ENCODE measurements at places on chromosomes 7 and 10.

DNA sequence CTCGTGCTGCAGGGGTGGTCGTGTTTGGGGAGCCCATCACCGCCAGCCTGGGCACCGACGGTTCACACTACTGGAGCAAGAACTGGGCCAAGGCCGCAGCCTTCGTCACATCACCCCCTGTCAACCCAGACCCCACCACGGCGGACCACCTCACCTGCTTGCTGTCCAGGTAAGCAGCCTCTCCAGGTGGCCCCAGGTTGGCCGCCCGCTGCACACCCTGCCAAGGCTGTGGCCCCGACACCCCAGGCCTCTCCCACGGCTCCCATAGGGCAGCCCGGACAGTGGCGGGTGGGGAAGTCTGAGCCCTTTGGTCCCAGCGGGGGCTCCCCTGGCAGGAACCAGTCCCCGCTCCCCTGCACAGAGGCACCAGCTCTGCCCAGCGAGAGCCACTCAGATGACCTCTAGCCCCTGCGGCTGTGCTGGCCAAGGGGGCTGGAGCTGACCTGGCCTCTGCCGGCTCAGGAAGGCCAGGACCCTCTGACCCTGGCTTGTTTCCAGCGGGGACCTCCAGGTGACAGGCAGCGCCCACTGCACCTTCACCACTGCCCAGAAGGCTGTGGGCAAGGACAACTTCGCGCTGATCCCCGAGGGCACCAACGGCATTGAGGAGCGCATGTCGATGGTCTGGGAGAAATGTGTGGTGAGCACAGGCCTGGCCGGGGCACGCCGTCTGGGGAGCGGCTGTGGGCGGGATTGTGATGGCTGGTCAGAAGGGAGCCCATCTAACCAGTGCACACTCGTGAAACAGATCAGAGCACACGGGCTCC is 13.8 kb downstream of the DPYSL4 start:
- DNase-seq: no peak

- no peak for DNase-seq
Measured at GRCh38 chr10:97325754-97326153, 6.7 kb downstream of the FRAT1 start.

DNA sequence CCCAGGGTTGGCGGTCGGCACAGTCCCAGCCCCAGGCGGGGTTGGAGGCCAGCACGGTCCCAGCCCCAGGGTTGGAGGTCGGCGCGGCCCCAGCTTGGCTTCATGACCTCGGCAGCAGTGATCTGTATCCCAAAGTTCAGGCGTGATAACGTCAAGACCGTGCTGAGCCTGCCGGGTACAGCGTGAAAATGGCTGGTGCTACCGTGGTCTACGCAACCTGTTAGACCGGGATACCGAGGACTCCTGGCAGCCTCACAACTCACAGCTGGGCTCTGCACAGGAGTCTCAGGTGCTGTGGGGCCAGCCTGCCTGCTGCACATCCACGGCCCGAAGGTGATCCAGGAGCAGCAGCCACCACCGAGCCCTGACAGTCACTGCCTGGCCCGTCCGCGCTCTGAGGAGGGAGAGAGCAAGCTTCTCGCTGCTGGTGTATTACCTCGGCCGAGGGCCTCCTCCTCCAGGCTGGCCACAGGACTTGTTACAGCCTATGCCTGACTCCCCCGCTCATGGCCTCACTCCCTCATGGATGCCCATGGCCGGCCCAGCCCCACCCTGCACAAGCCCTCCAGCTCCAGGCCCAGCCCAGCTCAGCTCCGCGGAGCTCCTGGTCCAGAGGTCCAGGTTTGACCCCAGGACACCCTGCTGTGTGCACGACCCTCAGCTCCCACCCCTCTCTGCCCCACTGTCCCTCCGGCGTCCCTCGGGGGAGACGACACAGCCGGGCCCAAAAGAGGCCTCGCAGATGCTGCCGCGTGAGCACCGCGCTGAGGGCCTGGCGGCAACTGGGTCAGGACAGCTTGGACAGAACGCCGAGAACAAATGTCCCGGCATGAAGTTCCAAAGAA is 156.0 kb downstream of the ELFN1 start:
- DNase-seq: no peak

DNA sequence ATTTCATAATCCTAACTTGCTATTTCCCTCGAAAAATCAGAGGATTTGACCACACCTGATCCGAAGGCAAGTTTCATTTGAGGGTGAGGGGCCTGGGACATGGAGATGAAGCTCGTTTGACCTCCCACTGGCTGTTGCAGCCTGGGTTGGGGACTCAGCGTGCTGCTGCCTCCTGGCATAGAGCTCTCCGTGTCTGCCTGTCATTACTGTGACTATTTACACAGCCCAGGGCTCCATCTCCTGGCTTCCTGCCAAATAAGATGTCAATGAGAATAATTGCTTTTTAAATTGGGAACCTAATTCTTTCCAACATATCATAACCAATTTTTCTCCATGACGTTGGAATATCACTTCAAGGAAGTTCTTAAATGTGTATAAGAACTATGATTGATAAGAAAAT is 139.3 kb upstream of the COBL start:
- DNase-seq: no peak

DNA sequence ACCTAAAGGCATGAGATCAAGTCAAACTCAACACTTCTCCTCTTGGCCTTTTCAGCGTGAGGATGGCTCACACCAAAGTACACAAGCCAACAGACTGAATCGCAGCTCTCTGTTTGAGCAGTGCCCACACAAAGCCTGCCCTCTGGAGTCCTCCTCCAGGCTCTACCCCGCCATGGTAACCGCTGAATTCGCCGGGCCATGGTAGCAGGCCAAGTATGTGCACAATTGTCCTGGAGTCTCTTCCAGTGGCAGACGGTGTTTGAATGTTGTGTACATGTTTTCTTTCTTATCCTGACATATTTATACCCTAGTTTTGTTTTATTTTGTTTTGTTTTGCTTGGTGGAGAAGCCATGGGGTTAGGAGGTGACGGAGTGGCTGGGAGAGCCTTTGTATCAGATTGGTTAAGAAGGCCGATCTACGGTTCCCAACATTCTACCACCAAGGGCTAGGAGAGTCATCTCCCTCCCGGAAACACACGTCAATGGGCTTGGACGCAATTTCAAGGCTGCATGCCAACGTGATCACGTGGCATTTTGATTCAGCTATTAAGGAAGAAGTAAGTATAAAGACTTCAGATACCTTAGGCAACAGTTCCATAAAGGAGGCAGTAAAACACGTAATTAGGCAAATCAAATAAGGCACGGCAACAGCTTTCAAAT is 12.1 kb upstream of the SHH start:
- no peak for DNase-seq

GRCh38 chr10:6659451-6659850 is 79.4 kb upstream of the PRKCQ start:
- DNase-seq: peak; percentile 6

- DNase-seq: no peak
Measured at GRCh38 chr10:25177754-25178135, 2.9 kb downstream of the GPR158 start.

- DNase-seq: peak; percentile 79
Measured at GRCh38 chr7:143279186-143280098, 5.3 kb upstream of the TMEM139 start.

GRCh38 chr10:124724279-124725027 is 19.7 kb downstream of the FAM53B start:
- no peak for DNase-seq

DNA sequence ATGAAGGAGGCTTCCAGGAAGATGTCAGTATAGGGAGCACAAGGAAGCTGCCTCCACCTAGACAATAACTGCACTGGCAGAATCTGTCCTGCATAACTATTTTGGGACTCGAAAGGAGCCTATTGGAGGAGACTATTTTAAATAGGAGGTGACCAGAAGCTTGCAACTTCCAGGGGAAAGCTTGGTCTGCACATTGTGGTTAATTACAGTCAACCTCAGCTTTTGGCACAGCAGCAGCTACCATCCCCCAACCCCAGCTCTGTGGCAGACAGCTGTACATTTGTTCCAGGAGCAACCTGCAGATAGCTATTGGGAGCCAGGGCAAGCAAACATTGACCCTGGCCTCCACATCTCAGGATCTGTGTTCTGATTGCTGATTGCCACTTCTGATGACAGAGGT is 46.3 kb upstream of the NANOS1 start:
- DNase-seq: no peak

DNA sequence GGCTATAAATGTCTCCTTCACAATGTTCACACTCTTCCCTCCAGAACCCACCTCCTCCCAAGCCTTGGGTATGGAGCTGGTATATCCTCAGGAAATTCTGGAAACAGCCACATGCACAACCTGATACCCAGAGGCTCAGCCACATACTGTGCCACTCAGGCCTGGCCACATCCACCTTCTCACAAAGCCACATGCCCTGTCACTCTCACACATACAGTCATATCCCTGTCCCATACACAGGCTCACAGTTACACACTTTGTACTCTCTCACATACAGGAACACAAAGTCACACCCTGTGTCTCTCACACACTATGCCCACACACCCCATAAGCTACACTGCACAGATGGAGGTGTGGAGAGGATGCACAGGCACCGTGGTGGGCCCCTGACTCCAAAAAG is 10.1 kb downstream of the KCNIP2 start:
- DNase-seq: no peak

DNA sequence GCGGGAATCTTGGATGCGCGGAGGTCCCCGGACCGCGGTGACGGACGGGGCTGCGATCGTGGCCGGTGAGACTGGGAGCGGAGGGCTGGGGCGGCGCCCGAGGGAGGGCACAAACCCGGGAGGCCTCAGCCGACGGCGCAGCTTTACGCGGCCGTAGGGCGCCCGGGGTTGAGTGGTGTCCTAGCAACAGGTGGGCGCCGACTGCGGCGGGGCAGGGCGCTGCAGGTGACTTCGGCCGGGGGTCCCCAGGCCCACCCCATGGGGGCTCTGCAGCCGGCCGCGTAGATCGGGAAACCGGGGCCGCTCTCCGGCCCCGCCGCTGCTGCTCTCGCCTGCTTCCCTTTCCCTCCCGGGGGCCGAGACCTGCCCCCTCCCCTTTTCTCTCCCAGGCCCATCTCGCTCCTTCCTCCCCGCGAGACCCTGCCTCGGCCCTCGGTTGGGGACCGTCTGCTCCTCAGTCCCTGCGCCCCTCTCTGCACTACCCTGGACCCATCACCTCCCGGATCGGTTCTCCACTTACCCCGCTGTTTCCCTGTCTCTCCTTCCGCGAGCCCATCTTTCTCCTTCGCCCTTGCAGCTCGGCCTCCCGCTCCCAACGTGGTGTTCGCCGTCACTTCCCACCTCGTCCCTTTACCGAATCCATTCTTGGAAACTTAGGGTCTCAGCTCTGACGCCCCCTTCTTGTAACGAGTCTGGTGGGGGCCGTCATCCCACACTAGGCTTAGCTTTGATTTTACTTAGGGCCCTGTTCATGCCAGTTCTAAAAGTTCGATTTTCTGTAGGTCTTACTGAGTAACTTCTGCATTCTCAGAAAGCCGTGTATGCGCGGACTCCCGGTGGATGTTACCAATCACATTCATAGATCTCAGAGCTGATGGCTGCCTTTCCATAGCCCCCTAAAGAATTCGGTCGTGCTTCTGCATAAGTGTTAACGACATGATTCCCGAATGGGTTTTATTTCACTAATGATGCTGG is 18.5 kb upstream of the ACBD5 start:
- DNase-seq: no peak

DNA sequence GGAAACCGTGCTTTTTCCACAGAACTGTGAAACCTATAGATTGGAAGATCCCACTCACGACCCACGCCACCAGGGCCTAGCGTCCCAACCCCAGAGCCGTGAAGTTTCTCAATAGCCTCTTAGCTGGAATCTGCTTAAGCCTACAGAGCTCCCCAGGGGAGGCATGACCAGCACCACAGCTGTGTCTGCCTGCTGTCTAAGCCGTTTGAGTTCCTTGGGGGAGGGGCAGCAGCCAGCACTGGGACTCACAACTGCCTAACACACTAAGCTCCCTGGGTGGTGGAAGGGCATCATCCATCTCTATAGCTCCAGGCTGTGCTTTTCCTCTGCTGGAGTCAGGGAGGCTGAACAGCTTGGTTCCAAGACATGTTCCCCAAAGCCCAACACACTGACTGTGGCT is 26.0 kb upstream of the TMEM140 start:
- DNase-seq: no peak

GRCh38 chr10:58291538-58292174 is 22.7 kb downstream of the CISD1 start:
- peak; percentile 65 for DNase-seq

DNA sequence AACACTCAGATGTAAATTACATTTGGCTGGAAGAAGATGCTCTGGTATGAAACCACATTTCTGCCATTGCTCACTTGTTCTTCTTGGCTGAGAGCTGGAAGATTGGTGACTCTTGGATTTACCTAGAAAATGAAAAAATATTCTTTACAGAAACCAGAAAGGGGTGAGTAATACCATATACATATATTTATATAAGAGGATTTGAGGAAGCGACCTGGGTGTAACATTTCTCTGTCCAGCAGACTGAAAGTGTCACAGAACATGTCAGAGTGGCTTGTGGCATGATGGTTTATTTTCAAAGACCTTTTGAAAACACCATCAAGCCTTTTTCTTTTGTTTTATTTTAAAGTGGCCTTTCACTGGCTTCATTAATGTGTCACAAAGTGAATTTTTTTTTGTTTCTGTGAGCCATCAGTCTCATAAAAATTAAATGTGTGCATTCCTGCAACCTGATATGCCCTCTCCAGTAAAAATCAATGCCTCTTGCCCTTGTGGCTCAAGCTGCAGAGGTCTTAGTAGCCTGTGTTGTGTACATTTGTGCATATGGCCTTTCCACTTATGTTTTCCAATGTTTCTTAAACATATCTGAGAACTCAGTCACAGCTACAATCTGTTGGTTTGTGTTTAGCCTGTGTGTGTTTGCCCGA is 23.5 kb downstream of the CREB5 start:
- DNase-seq: no peak

DNA sequence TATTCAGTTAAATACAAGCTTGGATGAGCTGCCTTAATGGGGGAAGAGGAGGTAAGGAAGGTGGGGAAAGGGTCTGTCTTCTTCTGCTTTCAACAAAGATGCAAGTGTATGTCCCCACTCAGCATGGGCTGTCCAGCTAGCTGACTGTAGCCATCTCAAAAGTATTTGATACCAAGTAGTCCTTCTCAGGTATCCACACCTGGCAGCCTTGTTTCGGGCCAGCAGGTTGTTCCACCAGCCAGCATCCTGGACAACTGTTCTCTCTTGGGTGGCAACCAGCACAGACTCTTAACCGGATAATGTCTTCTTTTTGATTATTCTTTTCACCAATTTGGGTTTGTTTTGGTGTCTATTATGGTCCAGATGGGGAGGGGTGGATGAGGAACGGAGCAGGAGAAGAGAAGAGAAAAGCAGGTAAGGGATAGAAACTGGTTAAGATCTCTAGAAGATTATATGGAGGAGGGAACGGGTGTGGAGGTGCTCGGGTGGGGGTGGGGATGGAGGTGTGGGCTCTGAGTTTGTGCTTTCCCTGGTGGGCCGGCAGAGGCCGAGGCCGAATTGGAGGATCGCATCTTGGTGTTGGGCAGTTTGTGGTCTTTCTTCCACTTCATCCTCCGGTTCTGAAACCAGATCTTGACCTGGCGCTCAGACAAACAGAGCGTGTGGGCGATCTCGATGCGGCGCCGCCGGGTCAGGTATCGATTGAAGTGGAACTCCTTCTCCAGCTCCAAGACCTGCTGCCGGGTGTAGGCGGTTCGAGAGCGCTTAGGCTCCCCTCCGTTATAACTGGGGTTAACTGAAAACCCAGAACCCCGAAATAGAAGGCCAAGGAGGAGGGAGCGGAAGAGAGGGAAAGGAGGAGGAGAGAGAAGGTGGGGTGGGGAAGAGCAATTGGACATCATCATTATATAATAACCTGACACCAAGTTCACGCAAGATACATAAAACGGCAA is 1.5 kb downstream of the HOXA4 start:
- no peak for DNase-seq
